ENCODE measurements at places on chromosomes 2 and 18.

DNA sequence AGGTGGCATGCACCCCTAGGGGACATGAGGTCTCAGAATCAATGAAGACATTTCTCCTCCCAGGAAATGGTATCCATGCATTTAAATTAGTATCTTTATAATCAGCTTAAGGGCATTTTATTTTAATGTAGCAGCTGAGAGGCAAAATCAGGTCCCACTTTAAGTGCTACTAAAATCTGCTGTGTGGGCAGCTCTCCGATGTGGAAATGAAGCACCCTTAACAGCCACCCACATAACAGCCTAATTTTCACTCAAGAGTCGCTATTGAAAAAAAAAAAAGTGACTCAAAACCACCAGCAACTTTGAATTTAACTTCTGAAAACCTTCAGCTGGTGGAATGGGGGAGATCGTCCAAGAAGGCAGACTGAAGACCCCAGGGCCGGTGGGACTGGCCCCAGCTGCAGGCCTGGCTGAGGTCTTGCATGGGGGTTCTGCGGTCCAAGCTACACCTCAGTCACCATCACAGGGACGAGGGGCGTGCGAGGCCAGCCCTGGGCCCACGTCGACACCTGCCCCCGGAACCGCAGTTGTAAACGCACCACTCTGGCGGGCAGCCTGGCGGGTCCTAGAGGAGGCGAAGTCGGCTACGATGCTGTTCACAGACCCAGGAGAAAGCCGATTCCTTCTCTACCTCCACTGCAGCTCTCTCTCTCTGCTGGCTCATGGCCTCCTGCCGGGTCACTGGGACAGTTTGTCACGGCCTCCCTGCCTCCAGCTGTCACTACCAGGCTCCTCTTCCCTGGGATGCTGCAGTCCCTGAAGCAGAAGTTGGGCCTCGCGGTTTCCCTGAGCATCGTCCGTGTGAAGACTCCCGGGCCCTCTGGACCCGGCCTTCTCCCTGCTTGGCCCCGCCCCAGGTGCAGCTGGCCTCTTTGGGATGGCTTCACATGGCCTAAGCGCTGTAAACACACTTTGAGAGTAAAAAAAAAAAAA is 111.9 kb downstream of the KCNF1 start:
- DNase-seq, result no peak

- no peak for DNase-seq
These were observed 363.5 kb upstream of the TNP1 start for GRCh38 chr2:217223222-217223930.

DNA sequence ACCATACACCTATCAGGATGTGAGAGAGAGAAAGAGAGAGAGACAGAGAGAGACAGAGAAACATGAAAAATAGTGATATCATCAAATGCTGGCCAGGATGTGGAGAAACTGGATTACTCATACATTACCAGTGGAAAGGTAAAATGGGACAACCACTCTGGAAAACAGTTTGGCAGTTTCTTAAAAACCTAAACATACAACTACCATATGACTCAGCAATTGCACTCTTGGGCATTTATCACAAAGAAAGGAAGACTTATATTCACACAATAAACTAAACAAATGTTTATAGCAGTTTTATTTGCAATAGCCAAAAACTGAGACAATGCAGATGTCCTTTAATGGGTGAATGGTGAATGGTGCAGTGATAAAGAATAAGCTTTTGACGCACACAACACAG is 29.1 kb downstream of the SLC4A3 start:
- no peak for DNase-seq

GRCh38 chr18:69120833-69121232 is 279.9 kb upstream of the DOK6 start:
- DNase-seq, result no peak

- DNase-seq, result peak; percentile 63
These were observed 813 bp upstream of the MEIS1 start for GRCh38 chr2:66433945-66434678.

GRCh38 chr2:29110916-29111535 is 4.2 kb upstream of the CLIP4 start:
- no peak for DNase-seq

- no peak for DNase-seq
These were observed 601.0 kb downstream of the XIRP2 start for GRCh38 chr2:167489325-167489724.

- DNase-seq, result no peak
These were observed 655.2 kb downstream of the RNF144A start for GRCh38 chr2:7572450-7572849.

DNA sequence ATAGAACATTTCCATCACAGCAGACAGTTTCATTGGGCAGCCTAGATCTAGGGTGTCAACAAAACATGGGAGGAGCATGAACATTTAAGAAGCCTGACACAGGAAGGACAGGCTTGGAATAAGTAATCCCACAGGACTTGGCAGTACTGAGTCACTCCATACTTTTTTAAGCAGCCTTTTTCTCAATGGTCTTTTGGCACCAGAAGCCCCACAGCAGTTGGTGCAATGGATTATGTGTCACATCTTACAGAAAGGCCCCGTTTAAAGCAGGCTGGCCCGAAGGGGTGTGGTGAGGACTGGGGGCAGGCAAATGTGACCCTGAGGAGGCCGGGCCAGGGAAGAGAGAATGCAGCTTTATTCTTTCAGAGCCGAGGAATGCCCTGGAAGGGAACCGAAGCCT is 26.6 kb downstream of the SPTBN1 start:
- DNase-seq, result no peak

GRCh38 chr18:56945171-56946083 is 201.5 kb upstream of the BOD1L2 start:
- DNase-seq, result no peak

DNA sequence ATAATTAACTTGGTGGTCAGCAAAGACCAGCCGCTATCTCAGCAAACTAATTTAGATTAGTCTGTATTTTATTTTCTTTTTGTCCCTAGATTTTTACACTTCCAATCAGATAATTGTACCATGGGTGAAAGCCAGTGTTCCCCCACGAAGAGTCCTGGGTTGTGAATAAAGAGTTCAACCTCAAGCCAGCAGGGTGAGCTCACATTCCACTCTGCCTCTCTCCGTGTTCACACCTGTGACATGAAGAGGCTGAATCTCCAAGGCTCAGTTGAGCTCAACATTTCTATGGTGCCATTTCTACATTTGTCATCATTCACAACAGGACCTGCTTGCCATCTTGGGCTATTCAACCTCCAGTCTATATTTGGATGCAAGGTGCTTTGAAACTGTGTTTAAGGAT is 771.5 kb downstream of the GALR1 start:
- DNase-seq, result no peak

- DNase-seq, result no peak
These were observed 1.6 kb downstream of the SESTD1 start for GRCh38 chr2:179263015-179263414.

- no peak for DNase-seq
These were observed 74.8 kb downstream of the EMX1 start for GRCh38 chr2:72991980-72992733.

DNA sequence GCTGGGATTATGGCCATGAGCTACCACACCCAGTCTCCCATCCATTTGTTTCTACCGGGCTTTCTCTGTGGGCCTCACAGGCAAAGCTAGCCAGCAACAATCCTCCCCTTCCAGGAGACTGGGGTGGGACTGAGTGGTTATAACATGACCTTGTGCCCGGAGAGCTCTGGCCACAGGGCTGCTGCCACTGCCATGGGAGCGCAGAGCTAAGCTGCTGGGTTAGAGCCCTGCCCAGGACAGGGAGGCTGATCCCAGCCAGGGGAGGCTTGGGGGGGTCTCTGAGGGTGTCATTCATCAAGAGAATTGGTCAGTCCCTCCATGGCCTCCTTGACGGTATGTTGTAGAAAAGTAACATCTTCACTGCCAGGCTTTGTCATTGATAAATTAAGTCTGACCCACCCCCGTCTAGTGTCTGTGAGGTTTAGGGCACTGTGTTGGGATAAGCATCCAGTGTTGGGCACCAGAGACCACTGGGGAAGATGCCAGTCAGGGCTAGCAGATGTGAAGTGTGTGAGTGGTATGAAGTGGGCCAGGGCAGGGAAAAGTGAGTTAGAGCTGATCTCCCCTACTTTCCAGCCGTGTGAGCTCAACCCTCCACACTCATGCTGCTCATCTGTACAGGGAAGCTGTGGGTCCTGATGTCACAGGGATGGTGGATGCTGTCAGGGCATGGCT is 368.4 kb upstream of the HS6ST1 start:
- no peak for DNase-seq

DNA sequence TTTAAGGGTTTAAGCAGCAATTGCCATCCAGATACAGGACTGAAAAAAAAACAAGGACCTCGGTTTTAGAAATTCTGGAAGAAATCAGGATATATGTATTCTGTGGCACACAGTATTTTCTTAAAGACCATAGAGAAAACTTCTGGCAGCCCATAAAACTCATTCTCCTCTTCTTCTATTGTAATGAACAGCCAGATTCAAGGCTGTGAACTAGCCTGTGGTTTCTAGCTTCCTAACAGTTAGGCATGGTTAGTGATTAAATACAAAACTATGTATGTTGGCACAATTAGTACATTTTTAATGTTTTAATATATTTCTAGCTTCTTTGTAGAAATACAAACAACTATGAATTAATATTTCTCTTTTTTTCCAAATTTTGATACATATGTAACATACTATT is 555.7 kb downstream of the DSC3 start:
- no peak for DNase-seq

GRCh38 chr2:233381638-233381995 is 27.3 kb downstream of the DGKD start:
- DNase-seq, result no peak

DNA sequence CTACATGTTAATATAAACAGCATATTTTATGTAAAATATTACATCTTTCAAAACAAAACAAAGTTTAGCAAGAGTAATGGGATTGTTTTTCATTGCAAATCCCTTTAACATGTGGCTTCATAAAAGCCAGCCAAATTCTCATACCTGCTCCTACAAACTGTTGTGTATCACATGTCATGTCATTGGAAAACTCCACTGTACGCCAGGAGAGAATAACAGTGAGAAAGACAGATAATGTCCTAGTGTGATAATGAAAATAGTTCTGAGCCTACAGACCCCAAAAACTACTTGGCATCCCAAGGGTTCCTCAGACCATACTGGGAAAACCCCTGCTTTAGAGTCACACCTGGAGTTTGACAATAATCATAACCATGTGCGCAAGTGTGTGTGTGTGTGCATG is 182.7 kb upstream of the HNRNPA3 start:
- DNase-seq, result no peak

DNA sequence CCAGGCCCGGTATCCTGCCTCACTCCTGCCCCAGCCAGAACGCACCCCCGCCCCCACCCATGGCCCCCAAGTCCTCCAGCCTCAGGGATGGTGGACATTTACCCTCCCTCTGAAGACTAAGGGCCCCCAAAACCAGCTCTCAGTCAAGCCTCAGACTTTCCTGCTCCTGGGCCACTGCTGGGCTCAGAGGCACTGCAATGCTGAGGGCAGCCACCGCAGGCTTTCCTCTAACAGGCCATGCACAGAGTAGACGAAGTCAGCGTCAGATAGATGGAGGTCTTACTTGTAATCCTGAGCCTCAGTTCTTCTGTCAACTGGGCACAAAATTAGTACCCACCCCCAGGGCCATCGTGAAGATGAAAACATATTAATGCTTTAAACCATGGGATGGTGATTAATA is 92.6 kb downstream of the TTC32 start:
- no peak for DNase-seq

DNA sequence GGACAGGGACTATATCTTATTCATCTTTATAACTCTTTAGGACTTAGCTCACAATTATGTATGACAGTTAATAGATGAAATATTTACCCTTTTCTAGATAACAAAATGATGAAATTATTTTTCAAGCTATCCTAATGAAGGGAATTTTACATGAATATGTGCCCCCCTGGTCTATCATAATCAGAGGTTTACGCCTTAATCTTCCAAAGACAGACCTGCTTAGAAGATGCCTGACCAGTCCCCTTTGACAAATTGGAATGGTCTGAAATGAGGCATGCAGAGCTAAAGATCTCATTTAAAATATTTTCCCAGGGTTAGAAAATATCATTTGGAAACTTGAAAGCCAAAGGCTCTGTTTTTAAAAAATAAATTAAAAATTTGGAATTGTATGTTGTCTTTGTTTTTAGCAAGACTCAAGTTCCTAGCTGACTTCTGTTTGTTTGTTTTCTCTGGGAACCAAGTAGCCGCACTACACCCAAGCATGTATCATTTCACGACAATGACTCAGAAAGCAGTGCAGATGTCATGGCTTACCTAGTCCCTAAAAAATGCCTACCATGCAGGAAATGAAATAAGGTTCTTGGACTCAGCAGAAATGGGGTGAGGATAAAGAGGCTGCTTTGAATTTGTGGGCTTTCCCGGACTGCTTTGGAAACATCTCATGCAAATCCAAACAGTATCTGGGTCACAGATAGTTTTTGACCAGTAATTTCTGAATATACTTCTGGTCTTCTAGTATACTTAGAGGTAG is 162.1 kb downstream of the ZEB2 start:
- DNase-seq, result no peak

DNA sequence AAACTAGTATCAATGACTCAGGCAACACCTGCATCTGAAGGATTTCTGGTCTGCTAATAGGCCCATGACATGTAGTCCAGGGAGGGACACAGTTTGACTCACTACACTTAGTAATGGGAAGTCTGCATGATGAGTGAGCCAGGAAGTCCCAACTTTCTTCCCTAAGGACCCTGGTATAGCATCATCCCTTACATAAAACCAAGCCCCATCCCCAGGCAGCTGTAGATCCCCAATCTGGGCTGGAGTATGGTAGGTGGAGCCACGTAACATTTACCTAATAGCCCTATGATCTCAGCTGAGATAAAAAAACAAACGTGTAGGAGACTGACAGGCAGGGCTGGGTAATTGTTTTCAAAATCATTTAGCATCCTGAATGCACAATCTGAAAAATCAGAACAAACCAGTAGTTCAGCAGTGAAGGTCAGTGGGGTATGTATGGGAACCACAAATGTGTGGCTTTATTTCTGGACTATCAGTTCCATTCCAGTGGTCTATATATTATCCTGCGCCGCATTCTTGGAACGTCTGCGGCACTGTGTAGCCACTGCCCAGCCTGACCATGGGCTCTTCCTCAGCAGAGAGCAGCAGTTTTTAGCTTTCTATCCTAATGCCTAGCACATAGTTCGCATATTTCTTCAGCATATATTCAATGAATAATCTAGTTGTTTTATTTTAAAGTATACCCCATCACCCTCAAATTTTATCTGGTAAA is 33.5 kb downstream of the EPB41L3 start:
- no peak for DNase-seq

- peak; percentile 42 for DNase-seq
These were observed at the start of gene SLC16A14 for GRCh38 chr2:230068651-230069055. TSS of gene SLC16A14 (minus strand) at chr2:230068924. CDS start at chr2:230059352, 9,572 bp downstream.

DNA sequence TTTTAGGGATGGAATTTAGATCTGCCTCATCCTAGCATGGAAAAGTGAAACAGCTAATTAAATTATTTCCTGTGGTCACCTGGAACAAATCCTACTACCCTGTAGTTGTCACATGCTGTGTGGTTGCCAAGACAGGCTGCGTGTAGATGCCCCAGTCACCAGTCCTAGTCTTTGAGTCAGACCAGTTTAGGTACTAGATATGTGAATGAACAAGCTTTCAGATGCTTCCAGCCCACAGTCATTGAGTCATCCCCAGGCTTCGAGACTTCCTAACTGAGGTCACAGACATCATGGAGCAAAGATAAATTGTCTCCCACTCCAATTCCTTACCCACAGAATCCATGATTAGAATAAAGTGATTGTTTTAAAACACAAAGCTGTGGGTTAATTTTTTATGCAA is 35.8 kb upstream of the GRB14 start:
- DNase-seq, result no peak
